ENCODE measurements at places on chromosomes 16 and 17. TPM values are rescaled to one million over a fixed set of nuclear protein-coding genes. Genes with fewer than 3 reads are reported as not detected.
A peak's percentile ranks its signal among the peaks of the same experiment; 100 is the strongest.

DNA sequence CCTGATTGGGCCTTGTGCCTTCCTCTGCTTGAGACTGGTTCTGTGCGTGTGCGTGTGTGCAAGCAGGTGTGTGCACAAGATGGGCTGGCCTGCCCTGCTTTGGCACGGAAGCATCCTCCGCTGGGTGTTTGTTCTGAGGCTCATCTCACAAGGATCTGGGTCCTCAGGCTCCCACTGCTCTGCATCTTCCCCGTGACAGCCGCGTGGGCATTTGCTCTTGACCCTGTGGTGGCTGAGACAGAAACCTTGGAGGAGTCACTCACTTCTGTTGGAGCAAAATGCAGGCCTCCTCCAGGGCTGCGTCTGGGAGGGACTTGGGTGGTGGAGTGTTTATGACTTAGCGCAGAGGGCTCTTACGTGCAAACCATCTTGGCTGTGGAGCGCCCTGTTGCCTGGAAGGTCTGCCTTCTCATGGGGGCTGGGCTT is 119.2 kb downstream of the RPTOR start:
- DNase-seq: no peak

GRCh38 chr16:64475627-64476351 is 646.1 kb downstream of the CDH11 start:
- no peak for DNase-seq

GRCh38 chr17:82171750-82172375 is 40.8 kb downstream of the CCDC57 start:
- no peak for DNase-seq

- DNase-seq: no peak
Observed at GRCh38 chr16:48446534-48446920, 61.3 kb upstream of the SIAH1 start.

DNA sequence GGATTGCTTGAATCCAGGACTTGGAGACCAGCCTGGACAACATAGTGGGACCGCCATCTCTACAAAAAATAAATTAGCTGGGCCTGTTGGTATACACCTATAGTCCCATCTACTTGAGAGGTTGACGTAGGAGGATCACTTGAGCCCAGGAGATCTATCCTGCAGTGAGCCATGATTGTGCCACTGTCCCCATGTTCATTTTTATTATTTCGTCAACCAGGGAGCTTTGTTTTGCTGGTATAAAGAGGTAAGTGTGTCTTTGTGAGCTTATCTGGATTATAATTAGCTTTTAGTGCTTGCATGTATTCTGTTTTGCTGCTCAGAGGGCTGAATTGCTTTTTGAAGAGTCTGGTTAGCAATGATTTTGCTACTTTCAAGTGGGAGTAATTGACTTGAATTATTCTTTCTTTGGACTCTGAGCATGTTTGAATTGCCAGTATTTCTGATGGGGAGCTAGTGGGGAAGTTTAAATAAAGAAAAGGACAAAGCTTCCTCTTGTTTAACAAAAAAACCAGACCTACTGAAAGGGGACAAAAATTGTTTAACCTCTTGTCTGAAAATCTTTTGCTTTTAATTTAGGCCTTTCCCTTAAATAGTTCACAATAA is 31.6 kb upstream of the BCAS3 start:
- no peak for DNase-seq

The IL17C gene
- not detected for total RNA-seq

The TAC4 gene
- total RNA-seq: not detected

GRCh38 chr16:80323187-80323807 is 217.5 kb upstream of the DYNLRB2 start:
- no peak for DNase-seq

- no peak for DNase-seq
Observed at GRCh38 chr17:49364119-49364518, 2.1 kb upstream of the ZNF652 start.

The PARD6A gene
- 1.6 TPM for total RNA-seq

The TBC1D3B gene
- total RNA-seq: 13.6 TPM

DNA sequence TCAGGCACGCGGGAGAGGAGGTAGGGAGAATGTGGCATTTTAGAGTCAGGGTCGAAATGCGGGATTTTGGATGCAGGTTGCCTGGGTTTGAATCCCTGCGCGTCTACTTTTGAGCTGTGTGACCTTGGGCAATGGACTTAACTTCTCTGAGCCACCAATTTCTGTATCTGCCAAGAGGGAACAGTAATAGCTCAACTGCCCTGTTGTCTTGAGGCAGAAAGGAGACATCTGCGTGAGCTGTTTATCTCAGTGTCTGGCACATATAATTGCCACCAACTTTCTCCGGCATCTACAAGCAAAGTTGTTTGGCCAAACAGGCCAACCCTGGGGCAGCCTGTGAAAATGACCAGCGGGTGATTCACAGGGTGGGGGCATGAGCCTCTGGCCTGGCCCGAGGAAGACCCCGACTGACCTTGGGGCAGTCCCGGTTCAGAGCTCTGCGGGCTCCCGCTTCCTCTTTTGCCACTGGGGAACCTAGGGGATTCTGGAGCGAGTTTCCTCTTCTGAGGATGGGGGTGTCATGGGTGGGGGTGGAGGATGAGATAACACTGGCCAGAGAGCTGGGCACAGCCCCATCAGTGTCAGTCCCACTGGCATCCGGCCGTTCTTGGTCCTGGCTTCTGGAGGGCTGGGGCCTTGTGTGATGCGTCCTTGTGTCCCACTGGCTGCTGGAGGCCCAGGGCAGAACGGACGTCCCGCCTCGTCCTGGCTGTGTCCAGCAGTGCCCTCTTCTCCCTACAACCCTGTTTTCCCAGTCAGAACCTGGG is 1.3 kb downstream of the SNN start:
- peak; percentile 57 for DNase-seq

- no peak for DNase-seq
Observed at GRCh38 chr16:49937886-49938285, 82.0 kb upstream of the ZNF423 start.

GRCh38 chr16:50762241-50762640 is 20.4 kb downstream of the CYLD start:
- no peak for DNase-seq

DNA sequence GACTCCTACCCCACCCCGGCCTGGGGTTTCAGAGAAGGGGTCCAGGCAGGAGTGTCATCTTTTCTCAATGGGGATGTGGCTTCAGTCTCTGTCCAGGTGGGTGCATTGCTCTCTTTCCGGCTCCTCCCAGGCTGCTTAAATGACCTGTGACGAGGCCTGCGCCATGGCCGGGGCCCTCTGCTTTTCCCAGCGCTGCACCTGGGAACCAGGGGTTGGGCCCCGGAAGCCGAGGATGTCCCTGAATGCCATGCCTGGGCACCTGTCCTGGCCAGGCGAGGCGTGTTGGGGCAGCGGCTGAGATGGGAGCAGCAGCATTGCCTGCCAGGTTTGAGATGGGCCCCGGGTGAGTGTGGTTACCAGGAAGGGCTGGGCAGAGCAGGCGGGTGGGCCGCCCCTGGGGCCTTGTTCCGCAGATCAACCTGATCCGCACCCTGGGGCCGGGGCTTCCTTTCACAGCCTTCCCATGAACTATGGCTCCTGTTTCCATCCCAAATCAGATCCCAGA is 147.4 kb downstream of the SEC14L1 start:
- DNase-seq: peak; percentile 84

GRCh38 chr17:45764479-45764878 is 19.6 kb upstream of the CRHR1 start:
- no peak for DNase-seq

GRCh38 chr17:77666881-77667395 is 291.6 kb upstream of the TNRC6C start:
- DNase-seq: no peak

DNA sequence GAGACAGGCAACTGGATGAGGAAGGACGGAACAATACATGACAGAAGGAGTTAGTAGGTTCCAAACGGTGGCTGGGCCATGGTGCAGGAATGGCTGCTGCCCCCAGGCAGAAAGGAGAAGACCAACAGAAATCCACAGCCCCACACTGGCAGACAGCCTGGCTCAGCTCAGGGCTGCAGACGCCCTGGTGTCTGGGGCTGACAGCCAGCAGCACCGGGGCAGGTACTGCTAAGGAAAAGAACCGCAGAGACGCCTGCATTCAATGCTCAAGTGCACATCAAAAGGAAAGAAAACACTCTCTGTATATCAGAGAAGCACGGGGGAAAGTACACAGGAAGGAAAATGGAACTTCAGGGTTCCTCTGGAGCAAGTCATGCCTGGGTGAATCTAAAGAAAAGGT is 53.4 kb downstream of the GAS7 start:
- DNase-seq: no peak

- no peak for DNase-seq
Observed at GRCh38 chr16:73018821-73019456, 29.0 kb downstream of the ZFHX3 start.

The CDRT15L2 gene
- total RNA-seq: not detected

The FBXO39 gene
- total RNA-seq: 0.23 TPM

DNA sequence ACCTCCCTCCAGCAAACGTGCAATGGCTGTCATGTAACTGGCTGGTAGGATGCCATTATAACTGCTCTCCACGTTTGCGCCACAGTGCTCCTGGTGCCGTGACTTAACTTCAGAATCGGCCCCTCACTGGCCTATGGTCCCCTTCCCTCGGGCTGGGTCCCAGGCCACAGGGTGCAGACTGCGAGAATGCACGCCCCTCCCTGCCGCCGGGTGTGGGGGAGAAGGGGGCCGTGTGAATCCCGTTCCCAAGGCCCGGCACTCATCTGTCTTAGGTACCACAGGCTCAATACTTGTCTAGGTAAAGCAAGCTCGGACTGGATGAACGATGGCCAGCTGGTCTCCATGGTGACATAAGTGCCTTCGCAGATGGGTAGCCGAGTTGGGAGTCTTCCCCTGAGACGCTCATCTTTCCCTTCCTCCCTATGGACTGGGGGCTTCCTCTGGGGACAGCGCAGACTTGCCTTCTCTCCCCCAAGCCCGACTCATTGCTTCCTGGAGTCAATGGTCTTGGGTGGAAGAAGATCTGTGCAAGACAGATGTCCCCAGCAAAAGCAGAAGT is 37.8 kb downstream of the TIMM22 start:
- DNase-seq: no peak

- peak; percentile 32 for DNase-seq
Observed at GRCh38 chr17:77694391-77695363, 263.8 kb upstream of the TNRC6C start.

- no peak for DNase-seq
Observed at GRCh38 chr16:20803192-20803560, 3.1 kb downstream of the ERI2 start.

DNA sequence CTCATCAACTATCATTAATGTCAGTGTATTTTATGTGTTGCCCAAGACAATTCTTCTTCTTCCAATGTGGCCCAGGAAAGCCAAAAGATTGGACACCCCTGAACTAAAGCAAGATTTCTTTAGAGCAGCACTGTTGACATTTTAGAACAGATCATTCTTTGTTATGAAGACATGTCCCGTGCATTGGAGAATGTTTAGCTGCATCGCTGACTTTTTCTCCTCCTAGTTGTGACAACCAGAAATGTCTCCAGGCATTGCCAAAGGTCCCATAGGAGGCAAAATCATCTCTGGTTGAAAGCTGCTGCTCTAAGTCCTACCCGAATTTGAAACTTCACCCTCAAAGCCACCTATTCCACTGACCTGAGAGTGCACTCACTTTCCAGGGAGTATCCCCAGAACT is 62.7 kb upstream of the IRX6 start:
- DNase-seq: no peak

DNA sequence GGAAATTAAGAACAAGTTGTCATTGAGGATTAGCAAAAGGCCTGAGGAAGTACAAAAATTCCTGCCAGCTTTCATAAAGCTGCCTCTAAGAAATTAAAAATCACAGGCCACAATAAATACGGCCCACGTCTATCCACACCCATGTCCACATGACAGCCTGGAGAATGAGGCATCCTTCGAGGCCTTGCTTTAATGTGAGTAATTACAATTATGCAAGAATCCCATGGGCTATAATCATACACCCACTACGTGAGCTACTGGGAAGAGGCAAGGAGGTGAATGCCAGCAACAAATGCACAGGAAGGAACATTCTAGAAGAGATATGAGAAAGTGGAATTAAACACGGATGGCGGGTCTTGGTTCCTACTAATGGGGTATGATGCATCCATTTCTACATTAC is 65.4 kb upstream of the ZFHX3 start:
- no peak for DNase-seq

GRCh38 chr17:29760279-29761039 is 137.7 kb upstream of the CORO6 start:
- no peak for DNase-seq

DNA sequence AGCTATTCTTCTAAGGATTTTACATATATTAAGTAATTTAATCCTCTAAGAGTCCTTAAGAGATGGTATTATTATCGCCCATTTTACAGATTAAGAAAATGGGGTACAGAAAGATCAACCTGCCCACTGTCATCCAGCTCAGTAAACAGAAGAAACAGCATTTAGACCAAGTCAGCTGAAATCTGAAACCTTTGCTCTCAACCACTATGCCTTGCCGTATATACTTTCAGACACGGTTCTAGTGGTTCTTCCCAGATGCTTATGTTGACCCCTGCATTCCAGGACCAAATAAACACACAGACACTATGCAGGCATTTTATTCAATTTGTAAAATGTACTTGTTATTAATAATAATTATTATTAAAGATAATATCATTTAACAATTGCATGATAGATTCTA is 854.8 kb downstream of the KCNJ2 start:
- DNase-seq: no peak

GRCh38 chr17:72165192-72165866 is 44.5 kb downstream of the SOX9 start:
- DNase-seq: no peak

DNA sequence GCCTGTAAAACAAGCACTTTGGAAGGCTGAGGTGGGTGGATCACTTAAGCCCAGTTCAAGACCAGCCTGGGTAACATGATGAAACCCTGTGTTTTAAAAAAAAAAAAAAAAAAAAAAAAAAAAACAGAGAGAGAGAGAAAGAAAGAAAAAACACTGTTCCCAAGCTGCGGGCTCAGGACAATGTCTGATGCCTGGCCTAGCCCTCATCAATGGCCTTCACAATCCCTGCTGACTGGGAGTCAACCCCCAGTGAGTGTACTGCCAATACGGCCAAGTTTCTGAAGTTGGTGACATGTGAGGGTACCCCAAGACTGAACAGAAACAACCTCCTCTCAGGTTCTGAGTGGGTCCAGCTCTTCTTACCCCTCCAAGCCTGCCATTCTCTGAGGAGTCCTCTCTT is 116.5 kb downstream of the ZNF778 start:
- DNase-seq: no peak

GRCh38 chr17:35773679-35774425 is 13.2 kb downstream of the C17orf50 start:
- DNase-seq: no peak

DNA sequence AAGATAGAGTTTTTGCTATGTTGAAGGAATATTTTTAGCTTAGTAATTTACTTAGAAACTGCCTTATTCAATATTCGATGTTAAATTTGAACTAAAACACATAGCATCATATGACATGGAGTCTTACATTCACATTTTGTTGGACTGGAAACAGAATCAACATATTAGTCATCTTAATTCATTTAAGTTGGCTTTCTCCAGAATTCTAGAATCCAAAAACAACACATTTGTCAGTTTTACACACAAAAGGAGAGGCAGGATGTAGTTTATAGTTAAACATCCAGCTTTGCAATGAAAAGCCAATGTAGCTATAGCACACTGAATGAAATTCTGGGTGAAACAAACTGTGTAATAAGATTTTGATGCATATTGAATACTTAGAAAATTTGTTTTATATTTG is 43.3 kb downstream of the WWOX start:
- DNase-seq: no peak

GRCh38 chr16:2799859-2800226 is 1.6 kb downstream of the PRSS41 start:
- DNase-seq: peak; percentile 77

All from ureter (tissue), 1 donor.